Hypothalamus (tissue), 51 donors: ENCODE measurements at places on chromosomes 2 and 18.

DNA sequence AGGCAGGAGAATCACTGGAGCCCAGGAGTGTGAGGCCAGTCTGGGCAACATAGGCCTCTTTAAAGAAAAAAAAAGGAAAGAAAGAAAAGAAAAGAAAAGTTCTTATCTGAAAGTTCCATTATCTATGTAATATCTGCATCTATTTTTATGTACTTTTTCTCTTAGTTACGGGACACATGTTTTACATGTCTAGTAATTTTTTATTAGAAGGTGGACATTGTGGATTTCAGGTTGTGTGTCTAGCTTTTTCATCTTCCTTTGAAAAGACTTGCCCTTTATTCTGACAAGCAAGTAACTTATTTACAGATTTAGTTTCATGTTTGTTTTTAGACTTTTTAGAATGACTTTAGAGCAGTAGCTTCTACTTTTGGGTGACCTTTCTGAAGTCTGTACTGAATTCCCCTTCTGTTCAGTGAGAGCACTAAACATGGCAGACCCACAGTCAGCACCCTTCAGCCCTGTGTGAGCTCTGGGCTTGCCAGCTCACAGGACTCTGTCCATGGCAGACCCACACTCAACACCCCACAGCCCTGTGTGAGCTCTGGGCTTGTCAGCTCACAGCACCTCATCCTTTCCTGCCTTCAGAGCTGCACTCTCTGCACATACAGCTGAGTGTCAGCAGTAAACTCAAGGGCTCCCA is 17.5 kb downstream of the TRAPPC12 start:
- no peak for DNase-seq

DNA sequence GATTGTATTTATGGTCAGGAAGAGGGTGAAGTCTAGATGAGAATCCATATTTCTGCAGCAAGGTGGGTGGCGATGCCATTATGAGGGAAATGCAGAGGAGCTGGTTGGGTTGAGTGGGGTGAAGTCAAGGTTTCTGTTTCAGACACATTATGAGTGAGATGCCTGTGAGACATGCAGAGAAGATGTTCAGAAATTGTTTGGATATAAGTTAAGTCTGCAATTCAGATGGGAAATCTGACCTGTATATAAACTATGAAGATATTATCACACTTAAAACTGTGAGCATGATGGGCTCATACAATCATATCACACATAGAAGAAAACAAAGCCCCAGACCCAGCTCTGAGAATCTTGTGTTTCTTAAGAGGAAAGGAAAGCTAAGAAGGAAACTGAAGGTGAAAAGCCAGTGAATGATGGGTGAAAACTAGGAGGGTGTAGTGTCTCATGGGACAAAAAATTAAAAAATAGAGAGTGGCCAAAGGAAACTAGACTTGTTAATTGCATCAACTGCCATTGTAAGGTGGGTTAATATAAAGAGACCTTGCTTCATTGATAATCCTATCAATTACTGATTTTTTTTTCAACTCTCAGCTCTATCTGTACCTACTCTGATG is 14.2 kb downstream of the GALNT5 start:
- no peak for DNase-seq

GRCh38 chr2:27322766-27323595 is at the start of gene MPV17:
Gene MPV17 (minus strand): TSS chr2:27323097. CDS start chr2:27322517, 580 bp downstream.
- DNase-seq: peak; percentile 76

GRCh38 chr2:67660015-67660602 is 263.0 kb downstream of the ETAA1 start:
- no peak for DNase-seq

- DNase-seq: no peak
These were observed 57.5 kb downstream of the PIAS2 start for GRCh38 chr18:46859855-46860254.

DNA sequence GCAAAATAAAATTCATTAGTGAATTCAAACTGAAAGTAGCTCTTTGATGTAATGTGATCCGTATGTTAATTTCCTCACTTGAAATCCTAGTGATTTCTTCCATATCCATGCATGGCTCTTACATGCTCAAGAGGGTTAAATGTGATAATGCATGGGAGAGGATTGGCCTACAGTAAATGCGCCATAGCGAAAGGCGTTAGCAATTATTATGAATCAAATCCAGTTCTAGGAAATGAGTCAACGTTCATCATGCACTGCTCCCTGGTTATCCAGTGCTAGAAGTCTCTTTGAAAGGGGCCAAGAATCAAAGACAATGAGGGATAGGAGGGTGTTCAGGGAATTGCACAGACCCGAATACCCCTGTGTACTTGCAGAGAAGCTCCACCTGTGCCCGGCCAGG is 101.4 kb upstream of the RASGRP3 start:
- DNase-seq: no peak

DNA sequence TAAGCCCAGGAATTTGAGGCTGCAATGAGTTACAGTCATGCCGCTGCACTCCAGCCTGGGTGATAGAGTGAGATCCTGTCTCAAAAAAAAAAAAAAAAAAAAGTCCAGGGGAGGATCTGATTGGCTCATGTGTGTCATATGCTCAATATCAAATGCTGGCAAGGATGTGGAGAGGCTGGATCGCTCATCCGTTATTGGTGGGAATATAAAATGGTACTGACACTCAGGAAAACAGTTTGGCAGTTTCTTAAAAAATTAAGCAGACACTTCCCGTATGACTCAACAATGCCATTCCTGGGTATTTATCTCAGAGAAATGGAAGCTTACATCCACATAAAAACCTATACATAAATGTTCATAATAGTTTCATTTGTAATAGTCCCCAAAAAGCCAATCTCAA is 68.9 kb downstream of the MEX3C start:
- no peak for DNase-seq

GRCh38 chr18:58443671-58444070 is 185.2 kb downstream of the ALPK2 start:
- no peak for DNase-seq

GRCh38 chr18:32612651-32613050 is 142.0 kb upstream of the GAREM1 start:
- DNase-seq: no peak

GRCh38 chr2:41142478-41142877 is 690.6 kb upstream of the SLC8A1 start:
- no peak for DNase-seq

- DNase-seq: no peak
These were observed 120.9 kb upstream of the DLX2 start for GRCh38 chr2:172223601-172224054.

DNA sequence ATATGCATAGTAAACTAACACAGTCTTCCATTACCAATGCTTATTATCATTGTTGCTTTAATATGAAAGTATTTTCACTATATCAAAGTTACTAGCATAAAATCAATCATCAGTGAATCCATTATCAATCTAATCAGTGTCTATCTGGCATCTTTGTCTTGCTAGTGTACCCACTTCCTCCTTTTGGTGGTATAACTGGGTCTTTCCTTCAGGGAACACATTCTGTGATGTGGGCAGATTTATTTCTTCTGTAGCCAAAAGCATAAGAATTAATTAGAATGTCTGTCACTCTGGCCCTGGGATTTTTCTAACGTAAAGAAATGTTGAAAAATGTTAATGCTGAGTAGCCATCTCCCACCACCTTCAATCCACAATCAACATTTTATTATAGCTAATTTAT is 155.8 kb upstream of the VWC2L start:
- DNase-seq: no peak

DNA sequence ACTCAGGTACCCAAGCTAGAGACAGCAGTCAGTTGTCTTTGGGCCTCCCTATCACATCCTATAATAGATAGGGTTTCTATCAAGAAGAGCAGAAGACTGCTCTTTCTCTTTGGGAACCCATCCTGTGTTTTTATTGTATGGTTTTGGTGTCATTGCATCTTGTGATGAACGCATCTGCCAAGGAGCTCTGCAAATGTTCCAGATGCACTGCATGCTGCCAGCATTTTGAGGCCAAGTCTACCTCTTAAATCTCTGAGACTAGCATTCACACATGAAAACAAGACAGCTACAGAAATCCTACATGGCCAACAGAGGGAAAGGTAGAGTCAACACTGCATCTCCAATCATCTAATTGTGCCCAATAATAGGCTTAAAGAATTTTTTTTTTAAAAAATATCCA is 14.0 kb downstream of the SEMA4F start:
- no peak for DNase-seq

DNA sequence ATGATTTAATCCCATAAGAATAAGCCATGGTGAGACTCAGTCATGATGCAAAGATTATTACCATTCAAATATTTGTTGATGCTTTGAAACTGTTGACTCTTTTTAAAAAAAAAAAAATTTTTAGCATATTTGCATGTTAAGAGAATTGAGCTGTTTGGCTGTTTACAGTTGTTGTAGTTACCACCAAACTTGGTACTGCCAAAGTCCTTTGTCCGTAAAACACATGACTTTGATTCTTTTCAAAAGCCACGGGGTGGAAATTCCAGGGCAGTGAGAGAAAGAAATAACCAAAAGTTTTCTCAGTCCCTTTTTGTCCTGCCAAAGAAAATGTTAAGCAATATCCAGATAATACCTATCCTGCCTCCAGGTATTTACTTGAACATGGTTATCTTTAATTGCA is 474.8 kb downstream of the METTL4 start:
- DNase-seq: no peak

GRCh38 chr2:151037434-151037833 is 224.2 kb downstream of the RBM43 start:
- DNase-seq: no peak

GRCh38 chr18:80105369-80106167 is 3.5 kb upstream of the ADNP2 start:
- no peak for DNase-seq

DNA sequence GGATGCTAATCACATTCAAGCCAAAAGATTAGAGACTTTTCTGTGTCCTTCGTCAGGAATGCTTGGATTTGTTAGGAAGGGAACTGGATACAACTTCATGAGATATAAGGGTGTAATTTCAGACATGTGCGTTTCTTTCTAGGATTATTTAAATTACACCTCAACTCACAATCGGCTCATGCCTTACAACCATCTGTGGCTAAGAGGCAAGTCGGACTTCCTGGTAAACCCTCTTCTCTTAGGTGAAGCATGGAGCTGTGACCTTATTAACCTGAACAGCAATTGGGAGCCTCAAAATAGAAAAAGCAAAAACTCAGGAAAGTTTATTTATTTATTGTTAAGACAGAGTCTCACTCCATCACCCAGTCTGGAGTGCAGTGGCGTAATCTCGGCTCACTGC is 61.8 kb downstream of the SEMA4F start:
- no peak for DNase-seq
